Stimulated activated CD8-positive, alpha-beta memory T cell treated with anti-CD3 and anti-CD28 coated beads, Interleukin-4, amount 100 ng/mL, for 1 hour (primary cell): ENCODE measurements at places on chromosomes 7 and 10.

DNA sequence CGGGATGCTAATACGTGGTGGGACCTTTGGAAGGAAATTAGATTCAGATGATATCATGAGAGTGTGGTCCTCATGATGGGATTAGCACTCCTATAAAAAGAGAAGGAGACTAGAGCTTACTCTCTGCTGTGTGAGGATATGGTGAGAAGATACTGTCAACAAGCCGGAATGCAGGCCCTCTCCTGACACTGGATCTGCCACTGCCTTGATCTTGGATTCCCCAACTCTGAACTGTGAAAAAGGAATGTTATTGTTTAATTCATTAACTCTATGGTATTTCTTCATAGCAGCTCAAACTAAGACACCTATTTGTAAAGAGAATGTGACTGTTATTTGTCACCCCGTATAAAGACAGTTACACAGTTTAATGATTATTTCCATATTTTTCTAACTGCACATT, 1227.5 kb upstream of the C7orf33 start:
- DNase-seq: no peak

GRCh38 chr7:99108613-99109012, 35.3 kb downstream of the SMURF1 start:
- no peak for DNase-seq

GRCh38 chr7:134435161-134435920, 23.6 kb downstream of the AKR1B1 start:
- no peak for DNase-seq

GRCh38 chr10:77960829-77961329, 34.3 kb upstream of the DLG5 start:
- no peak for DNase-seq

DNA sequence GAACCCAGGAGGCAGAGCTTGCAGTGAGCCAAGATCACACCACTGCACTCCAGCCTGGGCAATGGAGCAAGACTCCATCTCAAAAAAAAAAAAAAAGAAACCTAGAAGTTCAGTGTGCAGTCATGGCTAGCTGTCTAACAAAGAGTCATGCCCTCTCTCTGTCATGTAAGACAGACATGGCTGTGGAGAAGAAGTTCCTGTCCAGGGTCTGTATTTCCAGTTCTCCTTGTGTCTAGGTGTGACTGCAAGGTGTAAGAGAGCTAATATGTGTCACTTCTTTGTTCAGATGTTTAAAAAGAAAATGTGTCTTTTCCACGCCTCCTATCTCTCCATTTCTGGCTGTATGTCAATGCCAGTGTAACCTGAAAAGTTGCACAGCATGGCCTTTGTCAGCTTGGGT, 139.5 kb downstream of the NRCAM start:
- DNase-seq: no peak

- no peak for DNase-seq
These were observed 111.6 kb downstream of the NKX6-2 start for GRCh38 chr10:132674311-132674710.

DNA sequence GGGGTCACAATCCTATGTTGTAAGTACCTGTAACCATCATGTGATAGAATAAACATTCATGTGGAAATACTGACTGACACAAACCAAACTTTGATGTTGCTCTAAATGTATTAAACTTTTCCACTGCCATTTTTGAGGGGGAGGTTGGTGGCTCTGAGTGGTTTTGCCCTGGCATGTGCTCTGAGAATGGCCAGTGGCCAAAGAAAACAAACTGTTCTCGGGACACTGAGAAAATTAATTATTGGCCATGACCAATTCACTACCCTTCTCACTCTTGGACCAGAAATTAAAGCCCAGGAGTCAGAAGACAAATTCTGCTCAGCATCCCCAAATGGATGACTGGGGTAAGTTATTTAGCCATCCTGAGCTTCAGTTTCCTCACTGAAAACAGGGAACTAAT, 195.9 kb downstream of the XPNPEP1 start:
- DNase-seq: no peak

- DNase-seq: no peak
These were observed 138.9 kb downstream of the VTI1A start for GRCh38 chr10:112585960-112586359.

GRCh38 chr7:99102361-99102760, 41.5 kb downstream of the SMURF1 start:
- no peak for DNase-seq

- no peak for DNase-seq
These were observed 168.3 kb downstream of the BMPER start for GRCh38 chr7:34073676-34074075.

DNA sequence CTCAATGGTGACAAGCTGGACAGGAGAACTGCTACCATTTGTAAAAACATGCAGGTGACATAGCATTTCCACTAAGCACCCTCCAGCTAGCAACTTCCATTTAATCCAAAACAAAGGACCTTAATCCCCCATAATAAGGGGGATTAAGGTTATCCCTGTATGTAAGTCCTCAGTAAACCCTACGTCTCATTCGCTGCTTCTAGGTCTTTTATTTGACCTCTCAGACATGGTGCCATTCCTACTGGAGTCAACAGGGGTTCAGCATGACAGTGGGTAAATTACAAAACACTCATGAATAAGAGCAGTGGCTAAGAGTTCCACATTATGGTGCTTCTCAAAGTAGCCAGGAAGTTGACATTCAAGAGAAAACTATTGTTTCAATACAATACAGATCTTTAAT, 121.8 kb upstream of the CAV2 start:
- no peak for DNase-seq

- DNase-seq: no peak
These were observed 292.4 kb downstream of the ZWINT start for GRCh38 chr10:56068473-56069263.

- DNase-seq: no peak
These were observed 99.7 kb upstream of the CAV2 start for GRCh38 chr7:116399819-116400218.

GRCh38 chr10:36468620-36469019, 656.8 kb upstream of the ANKRD30A start:
- no peak for DNase-seq

- no peak for DNase-seq
These were observed 242.7 kb downstream of the FOXP2 start for GRCh38 chr7:114657279-114657678.

DNA sequence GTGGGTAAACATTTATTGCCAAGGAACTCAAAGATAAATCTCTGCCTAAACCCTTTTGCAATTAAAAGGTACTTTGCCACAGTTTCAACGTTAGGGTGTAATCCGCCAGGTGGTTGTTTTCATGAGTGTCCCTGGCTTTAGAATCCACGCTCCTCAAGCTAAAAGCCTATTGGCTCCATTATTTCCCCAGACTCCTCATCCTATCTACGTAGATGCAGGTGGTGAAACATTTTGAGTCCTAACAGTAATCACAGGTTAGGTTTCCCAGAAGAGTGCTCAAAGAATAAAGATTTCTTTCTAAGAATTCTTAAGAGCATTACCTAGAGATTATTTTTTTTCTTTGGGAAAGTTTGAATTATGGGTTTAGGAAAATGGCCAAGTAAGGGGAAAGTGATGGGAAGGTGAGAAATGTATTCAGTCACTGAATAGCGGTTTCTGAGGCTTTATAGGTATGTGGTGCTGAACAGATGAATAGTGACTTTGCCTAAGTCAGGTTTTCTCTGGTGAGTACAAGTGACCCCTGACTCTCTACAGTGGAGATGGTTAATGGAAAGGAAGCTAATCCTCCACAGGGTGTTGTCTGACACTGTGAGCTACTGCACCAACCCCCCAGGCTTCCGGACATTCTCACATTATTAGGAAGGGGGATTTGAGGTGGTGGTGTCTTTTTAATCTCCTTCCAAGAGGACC, 60.2 kb downstream of the NRP1 start:
- DNase-seq: no peak

- no peak for DNase-seq
These were observed 290.2 kb downstream of the C7orf25 start for GRCh38 chr7:42621543-42622219.

DNA sequence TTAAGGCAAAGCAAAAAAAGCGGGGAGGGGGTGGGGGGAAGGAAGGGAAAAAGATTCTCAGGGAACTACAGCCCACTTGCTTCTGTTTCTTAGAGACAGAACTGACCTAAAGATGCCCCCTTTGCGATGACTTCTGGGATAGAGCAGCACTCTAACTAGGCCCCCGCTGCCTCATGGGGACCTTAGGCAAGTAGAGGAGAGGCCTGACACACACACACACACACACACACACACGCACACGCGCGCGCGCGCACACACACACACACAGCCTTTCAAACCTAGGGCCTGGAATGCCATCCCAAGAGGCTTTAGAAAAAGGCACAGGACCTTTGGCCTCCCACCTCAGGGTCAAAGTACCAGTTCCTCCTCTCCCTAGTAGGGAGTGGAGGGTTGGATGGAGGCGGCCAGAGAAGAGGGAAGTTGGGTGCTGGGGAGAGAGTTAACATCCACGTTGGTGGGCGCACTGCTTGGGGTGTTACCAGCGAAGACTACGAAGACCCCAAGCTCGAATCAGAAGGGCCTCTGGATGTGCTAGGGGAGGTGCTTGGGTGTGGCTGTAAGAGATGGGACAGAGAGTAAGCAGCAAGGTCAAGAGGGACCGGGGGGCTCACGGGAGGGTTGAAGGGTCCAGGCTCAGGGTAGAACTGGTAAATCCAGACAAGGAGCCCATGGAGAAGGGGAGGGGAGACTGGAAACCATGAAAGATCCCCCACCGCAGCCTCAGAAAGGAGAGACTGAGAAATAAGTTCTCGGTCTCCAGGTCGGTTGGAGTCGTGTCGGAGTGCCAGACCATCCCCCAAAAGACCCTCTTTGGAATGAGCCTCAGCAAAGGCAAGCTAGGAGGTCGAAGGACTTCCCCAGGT, 1.2 kb upstream of the COL1A2 start:
- no peak for DNase-seq

DNA sequence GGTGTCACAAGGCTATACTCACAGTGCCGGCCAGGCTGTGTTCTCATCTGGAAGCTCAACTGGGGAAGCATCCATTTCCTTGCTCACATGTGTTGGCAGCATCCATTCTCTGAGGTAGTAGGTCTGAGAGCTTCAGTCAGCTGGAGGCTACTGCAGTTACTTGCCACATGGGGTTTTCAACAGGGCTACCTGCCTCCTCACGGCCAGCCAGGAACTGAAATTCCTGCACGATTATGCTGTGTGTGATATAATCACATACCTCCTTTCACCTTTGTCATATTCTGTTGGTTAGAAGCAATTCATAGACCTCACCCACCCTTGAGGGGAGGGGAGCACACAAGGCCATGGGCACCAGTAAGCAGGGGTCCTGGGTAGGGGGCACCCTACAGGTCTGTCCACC, 37.4 kb downstream of the PYROXD2 start:
- no peak for DNase-seq

DNA sequence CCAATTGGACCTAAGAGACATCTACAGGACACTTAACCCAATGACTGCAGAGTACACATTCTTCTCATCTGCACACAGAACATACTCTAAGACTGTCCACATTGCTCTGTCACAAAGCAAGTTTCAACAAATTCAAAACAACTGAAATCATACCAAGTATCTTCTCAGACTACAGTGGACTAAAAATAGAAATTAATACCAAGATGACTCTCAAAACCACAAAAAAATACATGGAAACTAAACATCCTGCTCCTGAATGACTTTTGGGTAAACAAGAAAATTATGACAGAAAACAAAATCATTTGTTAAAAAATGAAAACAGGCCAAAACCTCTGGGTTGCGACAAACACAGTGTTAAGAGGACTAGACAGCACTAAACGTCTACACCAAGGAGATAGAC, 24.5 kb downstream of the SNX13 start:
- no peak for DNase-seq

GRCh38 chr7:37096341-37096740, 352.3 kb downstream of the ELMO1 start:
- DNase-seq: no peak

DNA sequence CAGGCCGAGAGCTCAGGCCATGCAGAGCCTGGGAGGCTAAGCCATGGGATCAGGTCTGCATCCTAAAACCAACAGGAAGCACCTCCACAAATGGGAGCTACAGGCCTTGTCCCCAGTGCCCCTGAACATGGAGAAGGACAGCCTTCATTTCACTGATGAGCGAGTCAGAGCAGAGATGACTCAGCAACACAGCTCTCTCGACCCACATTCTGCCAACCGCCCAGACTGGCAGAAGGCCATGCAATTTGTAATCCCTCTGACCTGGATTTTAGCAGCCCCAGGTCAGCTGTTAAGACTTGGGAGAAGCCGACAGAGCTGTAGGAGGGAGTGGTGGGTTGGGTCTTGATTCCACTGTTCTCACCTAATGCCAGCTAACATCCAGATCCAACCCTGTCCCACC, 25.5 kb downstream of the VOPP1 start:
- DNase-seq: no peak

GRCh38 chr7:51335057-51335456, 18.4 kb upstream of the COBL start:
- no peak for DNase-seq

DNA sequence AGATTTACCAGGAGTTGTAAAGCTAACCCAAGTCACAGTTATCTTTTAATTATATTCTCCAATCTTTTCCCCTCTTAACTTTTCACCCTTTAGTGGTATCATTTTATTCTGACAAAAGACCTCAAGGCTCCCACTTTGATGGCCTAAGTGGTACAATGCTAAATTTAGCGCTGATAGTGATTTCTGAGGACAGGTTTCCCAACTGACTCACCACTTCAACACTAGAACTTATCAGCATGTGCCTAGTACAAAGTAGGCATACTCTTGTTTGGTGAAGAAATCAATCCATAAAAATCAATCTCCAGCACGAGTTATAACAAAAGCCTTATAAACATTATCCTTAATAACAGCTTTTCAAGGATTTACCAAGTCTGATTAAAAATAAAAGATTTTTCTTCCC, 7.5 kb downstream of the SNX13 start:
- no peak for DNase-seq

- no peak for DNase-seq
These were observed 50.2 kb downstream of the NDUFB2 start for GRCh38 chr7:140746751-140747150.

- DNase-seq: no peak
These were observed 33.4 kb downstream of the INPP5A start for GRCh38 chr10:132570771-132571649.

- no peak for DNase-seq
These were observed 134.4 kb downstream of the SH3PXD2A start for GRCh38 chr10:103720964-103721335.

GRCh38 chr10:123213192-123213591, 59.0 kb downstream of the BUB3 start:
- DNase-seq: no peak

- DNase-seq: no peak
These were observed 99.9 kb upstream of the SKAP2 start for GRCh38 chr7:26964156-26964808.

GRCh38 chr7:143901332-143901667, 676 bp downstream of the TCAF1 start:
- DNase-seq: no peak

DNA sequence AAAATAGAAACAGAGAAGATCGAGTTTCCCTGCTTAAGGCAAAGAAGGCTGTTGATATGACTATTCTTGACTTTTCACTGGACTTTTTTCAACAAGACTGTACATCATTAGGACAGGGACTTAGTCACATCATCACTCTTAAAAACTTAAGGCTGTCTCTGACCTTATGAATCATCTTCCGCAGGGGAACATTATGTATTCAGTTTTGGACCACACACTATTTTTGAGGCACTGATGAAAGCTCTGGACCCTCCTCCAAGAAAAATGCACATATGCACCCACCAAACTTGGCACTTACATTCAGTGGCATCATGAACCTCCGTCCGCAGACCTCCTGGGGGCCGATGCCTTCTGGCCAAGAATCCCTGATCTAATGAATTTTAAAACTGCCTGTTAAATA, 96.4 kb downstream of the CALD1 start:
- DNase-seq: no peak
